ENCODE measurements at places on chromosomes 6 and 20.

DNA sequence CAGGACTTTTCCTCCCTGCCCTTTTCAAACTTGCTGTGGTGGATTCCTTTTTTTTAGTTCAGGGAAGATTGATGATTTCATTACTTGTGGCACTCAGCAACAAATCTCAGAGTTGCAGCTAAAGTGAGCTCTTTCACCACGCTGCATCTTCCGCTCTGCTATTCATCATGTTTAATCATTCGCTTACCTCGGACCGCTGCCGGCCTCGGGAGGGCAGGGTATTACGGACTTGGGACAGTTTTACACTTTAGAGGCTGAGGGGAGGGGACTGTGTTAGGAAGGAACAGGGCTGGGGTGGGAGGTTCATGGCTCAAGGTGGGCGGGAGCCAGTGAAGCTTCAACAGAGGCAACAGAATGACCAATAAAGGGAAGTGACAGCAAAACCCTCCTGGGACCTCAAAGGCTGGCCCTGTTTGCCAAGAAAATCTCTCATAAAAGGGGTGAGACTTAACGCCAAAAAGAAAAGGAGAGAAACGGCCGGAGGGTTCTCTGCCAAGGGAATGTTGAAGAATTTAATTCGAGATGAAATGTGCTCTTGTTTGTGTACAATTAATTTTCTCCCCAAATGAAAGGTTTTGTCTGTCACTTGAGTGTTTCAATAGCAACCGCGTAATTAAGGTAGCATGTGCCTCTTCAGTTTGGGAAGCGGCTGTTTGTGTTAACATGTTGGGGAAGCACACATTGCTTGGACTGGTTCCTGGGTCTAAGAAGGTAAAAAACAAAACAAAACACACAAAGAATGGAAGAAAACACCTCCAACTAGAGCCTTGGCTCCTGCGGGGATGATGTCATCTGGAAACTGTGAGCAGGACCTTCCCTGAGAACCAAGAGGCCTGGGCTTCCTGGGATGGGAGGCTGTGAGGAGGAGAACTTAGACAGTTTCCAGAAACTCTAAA, 72.5 kb upstream of the SULF2 start:
- H3K36me3 ChIP-seq = no peaks in the 10 kb centered on the region
- H3K4me3 ChIP-seq = no peak overlapping the region
- H3K27me3 ChIP-seq = peaks cover under 1% of the 10 kb centered on the region
- DNase-seq = no peak

DNA sequence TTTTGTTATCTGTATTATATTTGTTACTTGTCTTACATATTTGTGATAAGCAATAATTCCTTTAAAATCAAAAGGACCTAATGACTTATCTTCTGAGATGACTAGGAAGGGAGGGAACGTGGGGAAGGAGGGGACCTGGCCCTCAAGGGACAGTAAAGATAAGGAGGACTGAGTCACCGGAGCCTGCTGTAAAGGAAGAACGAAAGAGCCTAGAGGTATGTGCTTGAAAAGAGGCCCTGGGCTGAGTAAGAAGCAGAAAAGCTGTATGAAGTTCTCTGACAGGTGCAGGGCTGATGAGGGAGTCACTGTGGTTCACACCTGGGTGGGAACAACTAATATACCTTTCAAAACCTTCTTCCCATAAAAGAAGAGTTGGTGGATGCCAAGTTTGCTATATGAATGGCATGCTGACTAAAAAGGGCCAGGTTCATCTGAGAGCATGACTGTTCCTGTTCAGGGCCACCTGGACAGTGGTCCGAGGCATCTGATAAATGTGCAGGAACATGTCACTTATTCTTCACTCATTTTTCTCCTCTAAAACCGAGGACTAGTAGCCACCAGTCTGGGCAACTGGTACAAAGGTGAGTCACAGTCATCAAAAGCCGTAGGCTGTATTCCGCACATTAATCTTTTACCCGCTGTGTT, 111.3 kb downstream of the TNFAIP3 start:
- no peak overlapping the region for H3K4me3 ChIP-seq
- no peaks in the 10 kb centered on the region for H3K27me3 ChIP-seq
- H3K4me1 ChIP-seq = peaks cover 50% of the 10 kb centered on the region
- H3K36me3 ChIP-seq = no peaks in the 10 kb centered on the region
- no peak overlapping the region for H3K27ac ChIP-seq
- DNase-seq = peak; percentile 68

GRCh38 chr6:34146021-34146782, at the start of gene GRM4:
TSS of gene GRM4 (minus strand) at chr6:34146087. CDS start at chr6:34133496, 12,591 bp downstream.
- no peak within 1 kb of the TSS for H3K27ac ChIP-seq
- DNase-seq = no peak
- H3K4me3 ChIP-seq = peak within 1 kb of the TSS; percentile 15
- peaks cover 64% of the 10 kb centered on the region for H3K27me3 ChIP-seq

GRCh38 chr6:70445001-70445400, 31.7 kb downstream of the FAM135A start:
- H3K27me3 ChIP-seq = no peaks in the 10 kb centered on the region
- no peak for DNase-seq
- no peaks in the 10 kb centered on the region for H3K4me1 ChIP-seq
- H3K4me3 ChIP-seq = no peak overlapping the region
- no peak overlapping the region for H3K27ac ChIP-seq

DNA sequence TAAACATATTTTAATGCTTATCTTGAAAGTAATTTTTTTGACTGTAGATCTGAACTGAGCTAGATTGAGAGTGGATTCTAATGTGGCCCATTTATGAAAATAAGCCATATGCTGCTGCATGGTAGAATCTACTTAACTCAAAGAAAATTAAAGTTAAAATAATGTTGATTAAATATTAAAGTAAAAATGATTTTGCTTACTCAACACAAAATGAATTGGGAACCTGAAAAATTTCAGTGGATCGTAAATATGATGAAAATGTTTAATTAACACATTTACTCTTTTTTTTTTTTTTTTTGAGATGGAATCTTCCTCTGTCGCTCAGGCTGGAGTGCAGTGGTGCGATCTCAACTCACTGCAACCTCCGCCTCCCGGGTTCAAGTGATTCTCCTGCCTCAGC, 144.5 kb upstream of the HMGN3 start:
- H3K4me1 ChIP-seq = no peaks in the 10 kb centered on the region
- H3K4me3 ChIP-seq = no peak overlapping the region
- no peak for DNase-seq
- no peaks in the 10 kb centered on the region for H3K36me3 ChIP-seq

Measured in activated CD4-positive, alpha-beta memory T cell treated with anti-CD3 and anti-CD28 coated beads for 36 hours (primary cell).